ENCODE measurements at places on chromosomes 12 and 14. TPM values are rescaled to one million over a fixed set of nuclear protein-coding genes. Genes with fewer than 3 reads are reported as not detected.

Gene MGAT4C
- 0.16 TPM for total RNA-seq

- H3K4me1 ChIP-seq = no peaks in the 10 kb centered on the region
- no peak overlapping the region for H3K27ac ChIP-seq
- H3K4me3 ChIP-seq = no peak overlapping the region
Measured at GRCh38 chr14:99853206-99853605, 60.0 kb downstream of the EML1 start.

Gene SMIM41
- 0.31 TPM for total RNA-seq

DNA sequence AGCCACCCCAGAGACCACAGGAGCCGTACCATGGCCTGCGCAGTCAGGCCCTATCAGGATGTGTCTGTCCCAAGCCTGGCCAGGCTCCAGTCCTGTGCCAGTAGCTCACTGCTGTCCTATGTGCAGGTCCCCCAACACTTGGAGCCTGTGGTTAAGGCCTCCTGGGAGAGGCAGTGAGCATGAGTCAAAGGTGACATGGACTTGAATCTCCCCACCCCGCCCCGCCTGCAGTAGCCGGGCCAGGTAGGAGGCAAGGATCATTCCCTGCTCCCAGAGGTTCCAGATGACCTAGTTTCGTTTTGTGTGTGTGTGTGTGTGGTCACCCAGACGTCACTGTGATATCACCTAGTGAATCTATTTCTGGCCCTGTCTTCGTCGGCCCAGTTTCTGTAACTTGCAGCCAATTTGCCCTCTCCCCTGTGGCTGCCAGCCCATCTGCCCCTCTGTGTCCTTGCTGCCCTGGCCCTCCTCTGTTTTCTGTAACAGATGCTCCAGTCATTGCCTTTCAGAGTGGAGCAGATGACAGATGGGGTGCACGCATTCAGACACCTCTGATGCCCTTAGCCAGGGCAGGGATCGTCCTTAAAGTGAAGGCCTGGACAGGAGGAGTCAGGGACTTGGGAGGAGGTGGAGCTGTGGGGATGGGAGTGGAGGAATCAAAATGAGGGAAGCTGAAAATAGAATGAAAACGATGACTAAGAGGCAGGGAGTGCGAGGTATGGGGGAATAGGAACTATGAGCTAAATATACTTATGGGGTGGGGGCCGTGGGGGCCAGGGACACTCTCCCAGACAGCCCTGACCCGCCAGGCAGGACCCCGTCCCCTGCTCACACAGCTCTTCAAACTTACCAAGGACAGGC is 37.4 kb downstream of the SLC6A12 start:
- H3K36me3 ChIP-seq = no peaks in the 10 kb centered on the region
- no peaks in the 10 kb centered on the region for H3K27me3 ChIP-seq

Gene TBX5
- not detected for total RNA-seq

DNA sequence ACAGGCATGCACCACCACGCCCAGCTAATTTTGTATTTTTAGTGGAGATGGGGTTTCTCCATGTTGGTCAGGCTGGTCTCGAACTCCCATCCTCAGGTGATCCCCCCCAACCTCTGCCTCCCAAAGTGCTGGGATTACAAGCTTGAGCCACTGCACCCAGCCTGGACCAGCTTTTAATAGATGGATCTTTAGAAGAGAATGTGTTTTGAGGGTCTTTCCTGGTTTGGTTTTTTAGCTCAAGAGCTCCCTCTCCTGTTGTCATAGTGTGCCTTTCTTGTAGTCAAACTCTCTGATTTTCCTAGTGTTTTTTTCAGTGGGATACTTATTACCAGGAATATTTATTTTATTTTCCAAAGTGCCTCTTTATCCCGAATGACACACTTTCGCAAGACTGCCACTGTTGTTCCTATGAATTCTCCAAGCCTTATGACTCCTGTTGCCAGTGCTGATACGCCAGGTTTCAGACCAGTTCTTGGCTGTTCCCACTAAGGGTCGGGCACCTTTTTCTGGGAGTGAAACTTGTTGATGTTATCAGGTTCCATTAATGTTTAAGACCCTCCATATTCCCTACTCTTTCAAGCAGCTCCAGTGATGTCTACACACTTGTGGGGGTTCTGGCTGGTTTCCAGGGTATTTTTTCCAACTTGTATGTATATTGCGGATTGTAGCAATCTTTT is 31.5 kb upstream of the LIMA1 start:
- peak; percentile 74 for DNase-seq
- H3K4me1 ChIP-seq = peaks cover 5% of the 10 kb centered on the region
- no peaks in the 10 kb centered on the region for H3K27me3 ChIP-seq
- no peak overlapping the region for H3K4me3 ChIP-seq
- H3K36me3 ChIP-seq = no peaks in the 10 kb centered on the region
- H3K27ac ChIP-seq = no peak overlapping the region

Data from kidney (tissue), 22 donors.